ENCODE measurements at places on chromosomes 16 and 17.

GRCh38 chr17:14037453-14037852 is 31.9 kb upstream of the COX10 start:
- no peak for DNase-seq

DNA sequence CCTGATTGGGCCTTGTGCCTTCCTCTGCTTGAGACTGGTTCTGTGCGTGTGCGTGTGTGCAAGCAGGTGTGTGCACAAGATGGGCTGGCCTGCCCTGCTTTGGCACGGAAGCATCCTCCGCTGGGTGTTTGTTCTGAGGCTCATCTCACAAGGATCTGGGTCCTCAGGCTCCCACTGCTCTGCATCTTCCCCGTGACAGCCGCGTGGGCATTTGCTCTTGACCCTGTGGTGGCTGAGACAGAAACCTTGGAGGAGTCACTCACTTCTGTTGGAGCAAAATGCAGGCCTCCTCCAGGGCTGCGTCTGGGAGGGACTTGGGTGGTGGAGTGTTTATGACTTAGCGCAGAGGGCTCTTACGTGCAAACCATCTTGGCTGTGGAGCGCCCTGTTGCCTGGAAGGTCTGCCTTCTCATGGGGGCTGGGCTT is 119.2 kb downstream of the RPTOR start:
- no peak for DNase-seq

GRCh38 chr16:57694725-57695679 is at the start of gene DRC7:
Gene DRC7 (plus strand): TSS chr16:57694806. CDS start chr16:57697950, 3,144 bp downstream.
- no peak for DNase-seq

GRCh38 chr17:35243561-35244340 is 879 bp downstream of the SLFN5 start:
- no peak for DNase-seq

DNA sequence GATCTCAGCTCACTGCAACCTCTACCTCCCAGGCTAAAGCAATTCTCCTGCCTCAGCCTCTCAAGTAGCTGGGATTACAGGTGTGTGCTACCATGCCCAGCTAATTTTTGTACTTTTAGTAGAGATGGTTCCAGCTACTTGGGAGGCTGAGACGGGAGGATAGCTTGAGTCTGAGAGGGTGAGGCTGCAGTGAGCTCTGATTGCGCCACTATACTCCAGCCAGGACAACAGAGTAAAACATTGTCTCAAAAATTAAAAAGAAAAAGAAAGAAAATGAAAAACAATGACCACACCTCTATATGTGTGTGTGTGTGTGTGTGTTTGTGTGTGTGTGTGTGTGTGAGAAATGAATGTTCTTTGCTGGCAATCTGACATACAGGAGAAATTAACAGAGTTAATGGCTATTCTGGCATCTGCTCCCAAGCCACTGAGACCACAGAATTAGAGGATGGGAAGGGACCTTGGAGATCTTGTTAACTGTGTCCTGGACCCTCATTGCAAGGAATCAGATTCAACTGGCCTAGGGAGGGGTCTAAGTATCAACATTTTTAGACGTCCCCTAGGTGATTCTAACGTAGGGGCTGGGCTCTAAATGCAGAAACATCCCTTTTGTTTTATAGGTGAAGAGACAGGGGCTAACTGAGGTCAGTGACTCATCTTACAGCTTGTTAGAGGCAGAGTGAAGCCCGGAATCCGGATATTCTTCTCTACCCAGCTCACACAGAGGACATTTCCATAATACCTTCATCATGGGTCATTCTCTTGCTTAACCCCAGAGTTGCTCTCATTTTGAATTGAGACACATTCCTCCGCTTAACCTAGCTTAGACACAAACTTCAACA is 16.4 kb upstream of the MARCHF10 start:
- no peak for DNase-seq

DNA sequence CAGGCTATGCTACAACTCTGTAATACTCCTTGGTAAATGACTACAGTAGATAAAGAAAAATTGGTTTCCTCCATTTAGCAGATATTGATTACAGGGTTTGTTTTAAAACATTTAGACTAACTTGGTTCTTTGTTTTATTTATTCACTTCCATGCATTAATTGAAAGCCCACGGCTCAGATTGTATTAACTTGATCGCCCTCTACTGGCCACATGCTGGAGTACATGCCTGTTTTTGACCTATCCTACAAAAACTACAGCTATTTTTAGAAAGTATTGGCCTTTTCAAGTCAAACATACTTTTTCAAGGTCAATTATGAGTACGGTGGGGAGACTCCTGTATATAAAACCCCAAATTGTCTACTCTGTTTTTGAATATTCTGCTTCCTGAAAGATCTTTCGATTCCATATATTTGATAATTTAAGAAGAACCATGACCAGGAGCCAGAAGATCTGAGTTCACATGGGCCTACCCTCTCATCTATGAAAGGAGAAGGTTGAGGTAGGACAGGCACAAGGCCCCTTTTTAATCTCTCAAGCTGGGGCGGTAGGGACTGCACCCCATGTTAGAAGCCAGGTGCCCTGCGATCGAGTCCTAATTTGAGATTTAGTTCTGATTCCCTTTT is 51.8 kb downstream of the CA10 start:
- peak; percentile 5 for DNase-seq

DNA sequence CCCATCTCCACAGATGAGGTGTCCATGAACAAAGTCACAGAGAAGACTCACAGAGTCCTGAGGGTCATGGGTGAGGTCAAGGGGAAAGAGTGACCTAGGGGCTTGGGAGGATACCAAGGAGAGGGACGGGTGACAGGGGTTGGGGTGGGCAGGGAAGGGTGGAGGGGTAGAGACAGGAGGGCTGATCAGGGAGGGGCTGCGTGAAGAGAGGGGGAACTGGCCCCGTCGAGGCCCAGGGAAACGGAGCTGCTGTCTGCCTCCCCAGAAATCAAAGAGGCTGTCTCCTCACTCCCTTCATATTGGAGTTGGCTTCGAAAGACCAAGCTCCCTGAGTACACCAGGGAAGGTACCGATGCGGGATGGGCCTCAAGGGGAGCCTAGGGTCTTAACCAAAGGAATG is 617 bp downstream of the TMEM95 start:
- no peak for DNase-seq

DNA sequence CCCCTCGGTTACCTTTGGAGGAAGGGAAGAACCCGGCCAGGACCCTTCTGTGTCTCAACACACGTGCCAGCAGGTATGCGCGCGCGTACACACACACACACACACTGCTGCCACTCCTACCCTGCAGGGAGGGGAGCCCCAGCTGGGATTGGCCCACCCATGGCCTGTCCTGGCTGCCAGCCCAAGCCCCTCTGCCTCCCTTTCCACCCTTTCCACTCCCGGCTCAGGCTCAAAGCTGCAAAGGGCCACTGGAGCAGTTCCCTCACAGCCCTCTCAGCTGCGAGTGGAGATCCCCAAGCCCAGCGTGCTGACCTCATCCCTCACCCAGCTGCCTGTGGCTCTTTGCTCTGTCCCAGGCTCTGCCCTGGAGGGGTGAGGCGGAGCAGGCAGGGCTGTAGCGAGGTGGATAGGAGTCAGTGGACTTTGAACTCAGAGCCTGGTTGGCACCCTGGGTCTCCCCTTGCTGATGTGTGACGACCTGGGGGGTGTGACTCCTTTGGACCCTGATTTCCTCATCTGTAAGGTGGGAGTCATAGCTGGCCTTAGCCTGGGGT is 14.5 kb downstream of the KIF19 start:
- no peak for DNase-seq

DNA sequence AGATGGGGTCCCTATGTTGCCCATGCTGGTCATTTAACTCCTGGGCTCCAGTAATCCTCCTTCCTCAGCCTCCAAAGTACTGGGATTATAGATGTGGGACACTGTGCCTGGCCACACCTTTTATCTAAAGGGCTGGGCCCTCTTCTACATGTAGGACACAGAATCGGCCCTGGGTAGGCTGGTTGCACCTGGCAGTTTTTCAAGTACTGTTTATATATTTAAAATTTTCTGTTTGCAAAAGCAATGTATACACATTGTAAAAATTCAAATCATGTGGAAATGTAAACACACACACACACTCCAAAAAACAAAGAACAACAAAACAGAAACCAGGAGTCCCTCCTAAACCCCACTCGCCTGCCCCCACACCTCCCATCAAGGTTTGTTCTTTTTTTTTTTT is 28.1 kb upstream of the SIAH1 start:
- DNase-seq, result no peak

DNA sequence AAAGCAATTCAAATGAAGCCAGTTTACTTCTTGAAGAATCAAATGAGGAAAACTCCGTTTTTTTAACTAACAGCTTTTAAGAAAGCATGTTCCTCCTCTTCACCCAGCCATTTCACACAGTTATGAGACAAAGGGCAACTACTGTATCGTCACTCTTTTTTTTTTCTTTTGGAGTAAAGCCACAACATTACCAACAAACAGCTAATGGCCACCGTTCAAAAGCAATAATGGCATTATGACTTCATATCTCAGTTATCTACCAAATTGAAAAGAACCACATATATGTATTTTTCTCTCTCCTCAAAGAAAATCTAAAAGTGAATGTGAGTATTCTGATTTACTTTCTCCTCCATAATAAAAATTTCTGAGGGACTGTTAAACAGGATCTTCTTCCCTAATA is 14.5 kb downstream of the GRB2 start:
- no peak for DNase-seq

DNA sequence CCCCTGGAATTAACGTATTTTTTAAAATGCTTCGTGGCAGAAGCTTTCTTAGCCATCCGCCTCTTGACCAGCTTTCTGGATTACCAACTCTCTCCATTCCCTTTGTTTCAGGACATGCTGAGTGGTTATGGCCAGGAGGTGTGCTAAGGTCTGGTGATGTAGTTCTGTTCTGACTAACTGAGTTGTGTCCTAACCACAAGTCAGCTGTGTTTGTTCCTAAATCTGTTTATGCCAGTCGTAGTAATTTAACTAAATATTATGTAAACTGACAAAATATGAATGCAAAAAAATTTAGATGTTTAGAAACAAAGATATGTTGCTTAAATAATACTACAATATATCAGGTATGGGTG is 61.6 kb downstream of the MRTFB start:
- DNase-seq, result no peak

- DNase-seq, result no peak
These were observed 29.4 kb downstream of the ADAM11 start for GRCh38 chr17:44788139-44788538.

DNA sequence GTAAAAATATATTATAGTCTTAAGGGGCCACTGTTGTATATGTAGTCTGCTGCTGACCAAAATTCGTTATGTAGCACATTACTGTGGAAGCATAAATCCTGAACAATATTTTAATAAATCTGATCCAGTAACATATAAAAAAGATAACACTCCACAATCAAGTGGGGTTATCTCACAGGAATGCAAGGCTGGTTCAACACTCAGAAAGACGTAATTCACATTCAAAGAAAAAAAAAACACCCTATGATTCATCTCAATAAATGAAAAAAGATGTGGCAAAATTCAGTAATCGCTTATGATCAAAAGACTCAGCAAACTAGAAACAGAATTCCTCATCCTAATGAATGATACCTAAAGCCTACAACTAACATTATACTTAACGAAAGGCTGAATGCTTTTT is 47.8 kb downstream of the CREBBP start:
- no peak for DNase-seq

DNA sequence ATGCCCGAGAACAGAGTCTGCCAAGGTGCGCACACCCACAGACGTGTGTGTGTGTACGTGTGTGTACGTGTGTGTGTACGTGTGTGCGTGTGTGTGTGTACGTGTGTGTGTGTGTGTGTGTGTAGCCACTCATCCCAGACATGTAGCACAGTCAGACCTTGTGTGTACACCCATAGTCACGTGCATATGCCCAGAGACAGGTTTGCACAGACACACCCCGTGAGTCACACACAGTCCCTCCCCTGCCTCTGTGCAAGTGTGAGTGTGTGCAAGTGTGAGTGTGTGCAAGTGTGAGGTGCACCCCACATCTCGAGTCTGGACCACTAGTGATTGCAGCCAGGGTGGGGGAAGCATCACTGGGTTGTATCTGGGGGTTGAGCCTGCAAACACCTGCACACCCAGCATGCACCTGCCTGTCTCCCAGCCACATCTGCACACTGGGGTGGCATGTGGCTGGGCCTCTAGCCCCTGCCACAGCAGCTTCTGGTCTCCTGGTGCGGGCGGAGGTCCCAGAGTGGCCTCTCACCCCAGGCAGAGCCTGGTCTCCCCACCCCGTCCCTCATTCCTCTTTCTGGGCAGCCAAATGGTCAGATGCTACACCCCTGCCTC is 23.6 kb downstream of the BAHCC1 start:
- DNase-seq, result no peak

DNA sequence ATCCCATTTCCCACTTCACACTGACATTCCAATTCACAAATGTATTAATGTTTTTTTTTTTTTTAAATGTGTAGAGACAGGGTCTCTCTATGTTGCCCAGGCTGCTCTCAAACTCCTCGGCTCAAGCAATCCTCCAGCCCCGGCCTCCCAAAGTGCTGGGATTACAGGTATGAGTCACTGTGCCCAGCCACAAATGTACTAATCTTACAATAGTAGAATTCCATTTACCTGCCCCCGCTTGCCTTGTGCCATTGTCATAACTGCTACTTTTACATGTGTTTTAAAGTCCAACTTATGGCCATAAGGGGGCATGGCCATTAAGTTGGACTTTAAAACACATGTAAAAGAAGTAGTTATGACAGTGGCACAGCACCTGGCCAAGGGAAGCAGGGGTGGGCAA is 4.6 kb downstream of the MMP28 start:
- DNase-seq, result no peak

- DNase-seq, result no peak
These were observed 576.5 kb downstream of the KCNJ18 start for GRCh38 chr17:22268912-22269220.

GRCh38 chr17:4019275-4019674 is 55.0 kb upstream of the ATP2A3 start:
- DNase-seq, result no peak

DNA sequence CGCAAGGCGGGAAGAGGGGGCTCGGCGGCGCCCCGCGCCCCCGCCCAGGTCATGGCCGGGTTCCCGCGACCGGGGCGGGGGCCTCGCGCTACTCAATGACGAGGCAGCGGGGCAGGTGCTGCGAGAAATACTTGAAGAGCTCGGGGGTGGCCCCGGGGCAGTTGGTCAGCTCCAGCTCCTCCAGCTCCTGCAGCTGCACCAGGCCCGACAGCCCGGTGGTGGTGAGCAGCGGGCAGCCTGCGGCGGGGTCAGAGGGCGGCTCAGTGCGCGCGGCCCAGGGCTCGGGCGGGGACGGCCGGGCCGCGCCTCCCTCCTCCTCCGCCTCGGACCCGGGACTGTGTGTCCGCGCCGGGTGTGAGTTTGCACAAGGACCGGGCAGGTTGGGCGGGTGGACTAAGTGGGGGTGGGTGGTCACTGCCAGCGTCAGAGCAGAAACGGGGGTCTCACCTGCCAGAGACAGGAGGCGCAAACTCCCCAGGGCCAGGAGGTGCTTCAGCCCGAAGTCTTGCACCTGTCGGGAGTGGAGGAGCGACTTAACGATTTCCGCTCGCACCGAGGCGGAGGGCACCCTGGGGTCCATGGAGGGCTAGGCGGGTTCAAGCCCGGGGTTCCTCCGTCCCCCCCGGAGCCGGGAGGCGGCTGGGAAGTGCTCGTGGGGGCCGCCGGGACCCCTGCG is 4.1 kb upstream of the WDR24 start:
- DNase-seq, result no peak

GRCh38 chr17:52410781-52411180 is 252.3 kb upstream of the CA10 start:
- no peak for DNase-seq
